ENCODE measurements at places on chromosomes 4 and X.

- DNase-seq: no peak
Measured at GRCh38 chrX:130887376-130887775, 15.6 kb downstream of the ENOX2 start.

DNA sequence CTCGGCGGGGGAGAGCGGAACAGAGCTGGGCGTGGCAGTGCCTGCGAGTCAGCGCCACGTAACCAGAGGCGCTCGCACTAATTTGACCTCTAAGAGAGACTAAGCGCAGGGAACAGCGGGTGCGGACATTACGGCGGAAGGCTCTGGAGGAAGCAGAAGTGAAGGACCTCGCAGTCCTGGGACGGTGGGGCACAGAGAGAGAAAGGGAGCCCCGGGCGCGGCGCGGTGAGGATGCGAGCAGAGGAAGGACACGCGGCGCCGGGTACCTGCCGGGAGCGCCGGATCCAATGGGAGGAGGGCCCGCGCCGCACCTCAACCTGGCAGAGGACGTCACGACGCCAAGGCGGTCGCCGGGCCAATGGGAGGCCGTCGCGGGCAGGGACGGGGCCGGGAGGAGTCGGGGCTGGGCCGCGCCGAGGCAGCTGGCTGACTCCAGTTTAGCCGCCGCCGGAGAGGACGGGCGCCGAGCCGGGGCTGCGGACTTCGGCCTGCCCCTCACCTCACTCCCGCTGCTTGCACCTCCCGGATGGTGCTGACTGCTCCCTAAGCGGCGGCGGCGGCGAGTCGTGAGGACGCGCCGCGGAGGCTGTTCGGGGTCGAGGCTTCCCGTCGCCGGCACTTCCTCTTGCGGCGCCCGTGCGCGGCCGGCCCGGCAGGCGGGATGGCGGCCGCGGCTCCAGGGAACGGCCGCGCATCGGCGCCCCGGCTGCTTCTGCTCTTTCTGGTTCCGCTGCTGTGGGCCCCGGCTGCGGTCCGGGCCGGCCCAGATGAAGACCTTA, at the start of gene TMEM165:
Gene TMEM165 (plus strand): TSS at position 429 of the 779 bp plus-strand sequence. CDS start 233 bp downstream, at position 662.
- DNase-seq: peak; percentile 72

GRCh38 chrX:103386332-103386731, 10.0 kb downstream of the BEX3 start:
- no peak for DNase-seq

DNA sequence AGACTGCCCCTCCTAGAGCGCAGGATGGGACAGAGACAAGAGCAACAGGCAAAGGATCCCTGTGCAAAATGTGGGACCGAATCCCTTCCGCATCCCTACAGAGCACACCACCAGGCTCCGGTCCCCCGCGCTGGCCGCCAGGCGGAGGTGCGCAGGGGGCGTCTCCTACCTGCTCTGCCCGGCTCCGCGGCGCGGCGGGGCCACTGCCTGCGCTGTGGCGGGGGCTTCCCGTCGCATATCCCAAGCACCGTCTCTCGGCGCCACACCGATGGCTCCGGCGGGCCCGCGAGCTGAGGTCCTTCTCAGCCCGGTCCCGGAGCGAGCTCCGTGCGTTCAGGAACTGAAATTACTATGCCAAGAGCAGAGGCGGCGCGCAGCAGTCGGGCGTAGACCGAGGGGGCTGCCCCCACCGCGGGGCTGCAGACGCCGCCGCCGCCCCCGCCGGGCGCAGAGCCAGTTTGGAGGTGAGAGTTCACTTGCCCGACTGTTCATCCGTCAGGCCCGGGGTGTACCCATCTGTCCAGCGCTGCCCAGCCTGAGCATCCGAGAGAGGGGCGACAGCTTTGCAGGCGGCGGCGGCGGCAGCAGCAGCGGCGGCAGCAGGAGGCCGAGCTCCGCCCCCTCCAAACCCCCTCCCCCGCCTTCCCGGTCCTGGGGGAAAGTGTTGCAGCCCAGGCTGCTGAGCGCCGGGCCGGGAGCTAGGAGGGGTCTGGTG, at the start of gene GPRIN3:
Gene GPRIN3 (minus strand): TSS at position 355 of the 715 bp plus-strand sequence. CDS start 57,690 bp downstream, outside the sequence.
- DNase-seq: no peak

- no peak for DNase-seq
Measured at GRCh38 chr4:121076416-121076815, 4.1 kb upstream of the NDNF start.

DNA sequence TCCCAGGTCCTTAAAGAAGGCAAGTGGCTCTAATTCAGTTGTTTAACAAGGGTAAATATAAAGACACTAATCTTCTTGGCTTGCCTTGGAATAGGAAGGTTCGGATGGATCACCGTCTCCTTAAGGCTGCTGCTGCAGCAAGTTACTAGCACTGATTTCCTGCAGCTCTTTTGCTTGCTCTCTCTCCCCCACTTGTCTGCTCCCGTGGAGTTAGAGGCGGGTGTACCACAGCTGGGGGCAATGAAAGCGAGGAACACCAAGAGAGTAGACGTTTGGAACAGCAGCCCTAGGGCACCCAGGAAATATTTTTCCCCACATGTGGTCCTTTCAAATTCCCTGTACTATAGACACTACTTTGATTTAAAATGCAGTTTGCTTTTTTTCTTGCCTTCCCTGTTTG, 202.2 kb downstream of the SH2D1A start:
- DNase-seq: no peak

GRCh38 chr4:73675623-73676022, 55.4 kb upstream of the RASSF6 start:
- no peak for DNase-seq

GRCh38 chr4:133623847-133624246, 474.8 kb downstream of the PCDH10 start:
- no peak for DNase-seq

DNA sequence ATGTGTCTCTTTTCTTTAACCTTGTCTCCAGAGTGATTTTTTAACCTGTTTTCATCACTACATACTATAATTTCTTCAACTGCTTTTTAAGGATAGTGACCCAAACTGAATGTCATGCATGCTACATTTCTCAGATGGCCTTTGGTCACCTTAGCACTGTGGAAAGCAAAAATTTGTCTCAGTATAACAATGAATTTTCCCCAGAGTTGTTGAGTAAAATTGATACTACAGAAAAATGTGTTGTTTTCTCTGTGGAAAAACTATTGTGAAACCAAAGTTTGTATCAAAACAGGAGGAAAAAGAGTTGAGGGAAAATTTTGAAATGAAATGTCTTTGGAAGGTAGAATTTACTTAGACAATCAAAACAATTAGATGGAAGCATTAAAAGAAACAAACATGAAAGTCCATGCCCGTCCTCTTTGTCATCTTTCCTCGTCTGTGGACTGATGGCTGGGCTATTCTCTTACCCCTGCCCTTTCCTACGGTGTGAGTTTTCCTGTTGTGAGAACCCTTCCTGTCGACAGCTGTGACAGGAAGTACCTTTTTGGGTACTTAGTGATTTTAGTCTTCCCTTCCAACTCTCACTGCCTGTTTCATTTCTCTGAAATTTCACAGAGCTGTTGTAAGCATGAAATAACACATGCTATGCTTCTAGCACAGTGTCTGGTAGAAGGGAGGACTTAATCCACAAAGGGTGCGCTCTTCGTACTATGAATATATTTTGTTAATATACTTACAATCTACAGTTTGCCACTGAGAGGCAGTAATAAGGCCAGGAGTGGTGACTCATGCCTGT, 50.8 kb downstream of the LRP2BP start:
- DNase-seq: no peak

DNA sequence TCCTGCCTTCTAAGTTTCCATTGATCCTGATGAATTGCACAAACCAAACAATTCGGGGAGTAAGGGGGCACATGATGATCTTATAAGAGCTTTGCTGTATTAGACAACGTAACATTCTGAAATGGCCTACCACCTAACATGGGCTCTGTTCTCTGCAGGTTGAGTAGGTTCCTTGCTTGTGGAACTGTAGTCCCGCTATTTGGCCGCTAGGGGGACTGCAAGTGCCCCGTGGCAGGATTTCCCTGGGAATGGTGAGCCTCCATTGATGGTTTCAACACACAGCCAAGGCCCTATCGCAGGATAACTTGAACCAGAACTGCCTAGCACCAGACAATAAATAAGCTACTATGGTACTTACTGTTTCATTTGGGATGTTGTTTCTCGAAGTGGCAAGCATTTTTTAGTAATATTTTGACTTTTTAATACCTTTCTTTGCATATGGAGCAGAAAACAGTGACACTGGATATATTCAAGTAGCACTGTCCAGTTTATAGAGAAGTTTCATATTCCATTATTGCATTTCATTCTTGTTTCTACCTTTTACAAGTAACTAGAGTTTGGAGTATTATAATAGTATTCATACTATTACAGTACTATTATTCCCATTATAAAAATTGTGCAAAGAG, 11.9 kb downstream of the AR start:
- DNase-seq: peak; percentile 9

- no peak for DNase-seq
Measured at GRCh38 chr4:103054030-103054429, 22.5 kb downstream of the SLC9B2 start.

GRCh38 chrX:7996851-7997250, 69.6 kb upstream of the PNPLA4 start:
- no peak for DNase-seq

- DNase-seq: peak; percentile 62
Measured at GRCh38 chr4:17027495-17027894, 129.1 kb upstream of the LDB2 start.

GRCh38 chr4:8439914-8440491, 520 bp downstream of the ACOX3 start:
- DNase-seq: no peak

DNA sequence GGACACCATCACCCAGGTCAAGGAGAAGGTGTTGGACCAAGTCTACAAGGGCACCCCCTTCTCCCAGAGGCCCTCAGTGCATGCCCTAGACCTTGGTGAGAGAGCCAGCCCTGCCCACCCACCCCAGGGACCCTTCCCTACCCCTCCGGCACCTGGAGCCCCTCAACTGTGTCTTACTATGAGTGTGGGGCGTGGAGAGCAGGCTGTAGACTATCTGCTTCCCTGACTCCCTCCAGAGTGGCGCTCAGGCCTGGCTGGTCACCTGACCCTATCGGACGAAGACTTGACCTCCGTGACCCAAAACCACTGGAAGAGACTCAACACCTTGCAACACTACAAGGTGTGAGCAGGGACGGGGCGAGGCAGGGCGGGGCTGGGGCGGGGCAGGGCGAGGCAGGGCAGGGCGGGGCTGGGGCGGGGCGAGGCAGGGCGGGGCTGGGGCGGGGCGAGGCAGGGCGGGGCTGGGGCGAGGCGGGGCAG, 4.7 kb upstream of the SRPK3 start:
- DNase-seq: no peak

- DNase-seq: no peak
Measured at GRCh38 chr4:128232719-128233118, 54.9 kb downstream of the PGRMC2 start.

DNA sequence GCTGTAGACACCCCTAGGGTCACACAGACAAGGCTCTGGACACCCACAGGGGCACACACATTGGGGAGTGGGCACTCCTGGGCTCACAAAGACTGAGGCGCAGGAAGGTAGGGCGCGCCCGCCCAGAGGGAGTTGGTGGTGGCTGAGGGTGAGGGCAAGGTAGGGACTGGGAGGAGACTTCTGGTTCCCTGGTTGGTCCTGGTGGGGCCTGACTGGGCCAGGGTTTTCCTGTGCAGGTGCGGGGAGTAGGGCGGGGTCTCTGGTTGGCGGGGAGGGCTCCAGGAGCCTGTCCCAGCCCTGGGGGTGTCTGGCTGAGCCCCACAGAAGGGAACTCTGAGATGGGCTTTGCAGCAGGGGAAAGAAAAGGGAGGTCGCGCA, 6.7 kb upstream of the WAS start:
- no peak for DNase-seq

- DNase-seq: peak; percentile 30
Measured at GRCh38 chrX:134365904-134366303, 94.1 kb upstream of the HPRT1 start.

GRCh38 chr4:20687864-20688263, 12.4 kb upstream of the PACRGL start:
- DNase-seq: no peak

DNA sequence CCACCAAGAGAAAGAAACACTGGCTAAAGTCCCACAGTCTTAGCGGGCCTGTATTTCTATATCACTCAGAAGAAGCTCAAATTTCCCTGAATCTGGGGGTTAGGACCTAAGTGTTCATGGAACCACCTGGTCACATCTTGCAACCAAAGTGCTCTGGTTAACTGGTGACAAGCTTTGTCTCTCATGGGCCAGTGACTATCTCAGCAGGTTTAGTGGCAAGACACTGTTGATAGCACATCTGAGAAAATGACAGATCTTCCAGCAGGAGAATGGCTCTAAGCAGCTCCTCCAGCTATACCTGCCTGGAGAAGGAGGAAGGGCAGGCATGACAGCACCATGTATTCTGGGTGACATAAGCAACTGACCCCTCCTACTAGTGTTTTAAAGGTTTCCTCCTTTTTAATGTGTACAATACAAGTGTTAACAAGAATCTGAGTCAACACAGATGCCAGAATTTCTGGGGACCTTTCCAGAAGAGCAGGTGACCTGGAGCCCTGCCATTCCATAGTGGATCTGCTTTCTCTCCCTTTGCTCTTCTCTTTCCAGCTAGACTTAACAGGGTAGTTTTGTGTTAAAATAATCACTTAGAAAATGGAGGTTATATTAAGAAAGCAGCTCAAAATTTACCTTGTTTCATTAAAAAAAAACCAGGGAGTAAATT, 17.3 kb upstream of the QRFPR start:
- no peak for DNase-seq

DNA sequence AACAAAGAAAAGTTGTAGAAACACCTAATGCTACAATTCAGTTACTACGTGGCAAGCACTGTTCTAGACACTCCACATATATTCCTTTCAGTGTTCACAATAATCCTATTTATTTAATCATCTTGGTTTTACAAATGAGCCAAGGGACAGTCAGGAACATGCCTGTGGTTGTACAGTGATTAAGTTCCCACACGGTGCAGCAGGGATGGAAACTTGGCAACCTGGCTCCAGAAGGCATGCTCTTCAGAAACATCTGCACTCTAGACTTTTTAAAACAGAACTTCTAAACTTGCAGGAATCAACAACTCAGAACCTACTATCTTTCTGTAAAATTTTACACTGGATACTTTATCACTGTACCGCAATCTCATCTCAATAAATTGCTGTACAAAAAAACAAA, 32.1 kb downstream of the TAPT1 start:
- no peak for DNase-seq

DNA sequence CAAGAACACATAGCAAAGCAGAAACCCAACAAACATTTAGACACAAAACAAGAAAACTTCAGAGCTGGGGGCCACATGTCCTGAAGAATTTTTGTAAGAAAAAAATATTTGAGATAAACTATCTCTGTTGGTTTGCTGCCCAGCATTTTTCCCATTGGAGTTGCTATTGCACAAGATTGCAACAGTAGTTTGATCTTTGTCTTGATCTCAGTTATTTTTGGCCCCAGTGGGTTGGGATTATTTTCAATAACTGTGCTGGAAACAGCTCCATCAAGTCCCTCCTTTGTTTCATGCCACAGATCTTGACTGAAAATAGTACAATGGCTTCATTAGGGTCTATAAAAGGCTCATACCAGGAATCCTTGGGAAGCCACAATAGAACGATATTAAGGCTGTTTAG, 103.8 kb upstream of the RAI2 start:
- DNase-seq: no peak

DNA sequence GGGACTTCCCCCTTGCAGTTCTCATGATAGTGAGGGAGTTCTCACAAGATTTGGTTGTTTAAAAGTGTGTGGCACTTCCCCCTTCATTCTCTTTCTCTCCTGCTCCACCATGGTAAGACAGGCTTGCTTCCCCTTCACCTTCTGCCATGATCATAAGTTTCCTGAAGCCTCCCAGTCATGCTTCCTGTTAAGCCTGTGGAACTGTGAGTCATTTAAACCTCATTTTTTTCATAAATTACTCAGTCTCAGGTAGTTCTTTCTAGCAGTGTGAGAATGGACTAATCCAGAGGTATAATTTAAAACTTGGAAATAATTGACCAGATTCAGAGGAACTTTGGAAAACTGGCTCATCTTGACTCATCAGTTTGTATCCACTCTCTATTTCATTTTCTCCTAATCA, 129.0 kb downstream of the TMEM47 start:
- DNase-seq: no peak
